ENCODE measurements at places on chromosomes 4 and X.
A peak's percentile ranks its signal among the peaks of the same experiment; 100 is the strongest.

DNA sequence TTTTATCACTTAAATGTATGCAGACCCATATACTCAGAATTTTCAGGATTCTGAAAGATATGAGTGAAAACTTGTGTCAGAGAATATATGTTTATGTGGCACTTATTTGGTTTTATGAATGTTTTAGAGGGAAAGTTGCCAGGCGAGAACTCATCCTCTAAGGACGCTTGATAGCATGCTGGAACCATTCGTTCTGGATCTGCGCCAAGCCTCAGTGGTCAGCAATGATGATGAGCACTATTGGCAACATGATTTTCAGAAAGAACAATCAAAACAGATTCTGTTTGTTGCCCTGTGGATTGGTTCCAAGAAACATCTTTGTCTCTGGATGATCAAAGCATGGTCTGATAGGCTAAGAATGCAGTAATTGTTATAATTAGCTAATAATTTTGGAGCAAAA, 32.1 kb upstream of the RAPGEF2 start:
- no peak for DNase-seq

DNA sequence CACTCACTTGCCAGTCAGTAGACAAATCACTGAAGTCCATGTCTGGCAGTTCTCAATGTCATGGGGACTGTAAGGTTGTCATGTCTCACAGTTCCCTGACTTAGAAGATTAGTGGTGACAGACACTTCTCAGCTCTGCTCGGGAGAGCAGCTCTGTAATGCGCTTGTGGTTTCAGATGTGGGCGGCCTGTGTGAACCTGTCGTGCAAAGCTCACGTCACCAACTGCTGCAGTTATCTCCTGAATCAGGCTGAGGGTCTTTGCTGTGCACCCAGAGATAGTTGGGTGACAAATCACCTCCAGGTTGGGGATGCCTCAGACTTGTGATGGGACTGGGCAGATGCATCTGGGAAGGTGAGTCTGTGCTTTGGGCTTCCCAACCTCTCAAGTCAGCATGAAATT, at the start of gene IL9R:
TSS of gene IL9R (plus strand) at position 261 of the 400 bp plus-strand sequence. CDS start at position 325, 64 bp downstream.
- DNase-seq: no peak

- no peak for DNase-seq
Observed at GRCh38 chr4:184420881-184421416, 53.4 kb downstream of the IRF2 start.

GRCh38 chrX:48719958-48720357, 23.4 kb downstream of the SUV39H1 start:
- DNase-seq: no peak

- DNase-seq: no peak
Observed at GRCh38 chr4:62449538-62449937, 1249.4 kb downstream of the ADGRL3 start.

DNA sequence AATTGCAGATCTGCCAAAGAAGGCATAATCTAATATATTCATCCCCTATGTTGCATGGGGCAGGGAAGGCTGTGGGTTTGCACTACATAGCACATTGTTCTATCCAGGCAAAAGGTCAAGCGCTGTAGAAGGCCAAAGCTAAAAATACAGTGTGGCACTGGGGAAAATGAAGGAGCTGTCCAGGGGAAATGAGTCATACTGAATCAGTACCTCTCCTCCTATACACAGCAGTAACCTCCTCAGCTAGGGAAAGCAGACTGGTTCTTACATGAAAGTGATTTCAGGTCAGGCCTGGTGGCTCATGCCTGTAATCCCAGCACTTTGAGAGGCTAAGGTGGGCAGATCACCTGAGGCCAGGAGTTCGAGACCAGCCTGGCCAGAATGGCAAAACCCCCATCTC, 31.0 kb upstream of the SLC25A4 start:
- no peak for DNase-seq

GRCh38 chrX:153523269-153523668, 5.8 kb downstream of the ATP2B3 start:
- DNase-seq: no peak

- DNase-seq: no peak
Observed at GRCh38 chr4:55549888-55550287, 3.2 kb upstream of the CLOCK start.

- DNase-seq: no peak
Observed at GRCh38 chrX:136636121-136636520, 11.8 kb upstream of the CD40LG start.

DNA sequence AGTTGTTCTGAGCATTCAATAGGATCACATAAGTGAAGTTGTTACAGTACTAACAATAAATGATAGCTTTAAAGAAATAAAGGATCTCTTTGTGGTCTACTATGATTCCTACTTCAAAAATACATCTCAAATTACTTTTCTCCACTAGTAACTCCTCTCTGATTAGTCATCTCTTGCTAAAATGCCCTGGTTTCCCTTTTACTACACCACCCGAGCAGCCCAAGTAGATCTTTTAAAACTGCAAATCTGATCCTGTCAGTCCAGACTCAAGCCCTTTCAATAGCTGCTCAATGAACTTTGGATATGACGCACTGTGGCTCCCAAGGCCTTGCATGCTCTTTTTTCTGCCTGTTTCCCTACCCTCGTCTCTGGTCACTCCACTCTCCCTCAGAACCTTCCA, 97.5 kb downstream of the MAOA start:
- DNase-seq: no peak

DNA sequence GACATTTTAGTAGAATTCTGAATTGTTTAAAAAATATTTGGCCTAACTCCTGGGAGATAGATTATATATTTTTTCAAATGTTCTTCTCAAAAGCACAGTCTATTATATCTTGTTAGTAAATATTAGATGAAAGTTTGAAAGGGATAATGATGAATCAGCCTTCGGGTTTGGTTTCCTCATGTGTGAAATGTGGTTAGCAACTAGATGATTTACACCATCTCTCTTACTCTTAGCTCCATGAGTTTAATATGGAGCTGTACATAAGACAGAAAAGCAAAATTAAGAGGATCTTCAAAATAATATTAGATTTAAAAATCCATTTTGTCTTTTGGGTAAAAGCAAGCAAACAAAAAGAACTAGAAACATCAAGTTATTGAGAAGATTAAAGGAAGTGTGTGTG, 120.8 kb upstream of the SFRP2 start:
- no peak for DNase-seq

GRCh38 chr4:168475745-168476144, 4.5 kb downstream of the DDX60L start:
- no peak for DNase-seq

DNA sequence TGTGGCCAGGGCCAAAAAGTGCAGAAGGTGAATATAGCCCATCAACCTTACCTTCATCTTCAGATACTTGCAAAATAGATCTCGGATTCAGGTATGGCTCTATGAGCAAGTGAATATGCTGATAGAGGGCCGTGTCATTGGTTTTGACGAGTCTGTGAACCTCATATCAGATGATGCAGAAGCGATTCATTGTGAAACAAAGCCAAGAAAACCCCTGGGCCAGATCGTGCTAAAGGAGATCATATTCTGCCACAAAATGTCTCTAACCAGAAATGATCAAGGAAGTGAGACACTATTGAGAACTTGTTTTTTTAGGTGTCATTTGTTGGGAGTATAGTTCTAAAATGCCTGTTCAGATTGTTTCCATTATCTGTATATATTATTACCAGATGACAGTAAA, 48.3 kb downstream of the PDK3 start:
- DNase-seq: no peak

DNA sequence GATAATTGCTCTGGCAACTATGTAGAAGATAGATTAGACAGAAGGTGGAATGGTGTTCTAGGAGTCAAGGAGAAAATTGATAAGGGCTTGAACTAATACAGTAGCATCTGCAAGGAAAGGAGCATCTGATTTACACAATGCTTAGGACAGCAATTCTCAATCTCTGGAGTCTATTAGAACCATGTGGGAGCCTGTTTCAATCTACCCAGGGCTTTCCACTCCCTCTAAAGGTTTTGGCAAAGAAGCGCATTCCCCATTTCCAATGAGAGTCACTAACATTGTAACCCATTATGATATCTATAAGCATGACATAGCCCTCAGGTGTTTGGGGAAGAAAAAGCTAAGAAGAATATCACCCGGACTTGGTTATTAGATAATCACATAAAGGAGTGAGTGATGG, 168.2 kb downstream of the COL25A1 start:
- DNase-seq: no peak

GRCh38 chrX:46310815-46311497, 234.3 kb downstream of the ZNF674 start:
- DNase-seq: peak; percentile 65

DNA sequence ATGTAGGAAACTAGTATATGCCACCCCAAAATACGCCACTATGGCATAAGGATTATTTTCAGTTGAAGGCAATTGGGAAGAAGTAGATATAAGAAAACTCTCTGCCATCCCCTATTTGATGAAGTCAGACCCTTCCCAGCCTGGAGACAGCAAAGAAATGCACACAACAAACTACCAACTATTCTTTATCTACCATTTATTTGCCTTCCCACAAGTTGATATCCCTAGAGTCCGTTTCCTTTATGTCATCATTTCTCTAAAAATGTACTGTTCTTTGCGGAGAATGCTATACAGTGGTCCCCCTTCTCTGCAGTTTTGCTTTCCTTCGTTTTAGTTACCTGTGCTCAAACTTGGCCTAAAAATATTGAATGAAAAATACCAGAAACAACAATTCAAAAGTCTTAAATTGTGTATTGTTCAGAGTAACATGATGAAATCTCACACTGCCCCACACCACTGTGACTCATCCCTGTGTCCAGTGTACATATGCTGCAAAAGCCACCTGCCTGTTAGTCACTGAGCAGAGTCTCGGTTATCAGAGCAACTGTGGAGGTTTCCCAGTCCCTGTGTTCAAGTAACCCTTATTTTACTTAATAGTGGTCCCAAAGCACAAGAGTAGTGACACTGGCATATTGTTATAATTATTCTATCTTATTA, 152.3 kb downstream of the WDFY3 start:
- DNase-seq: no peak

DNA sequence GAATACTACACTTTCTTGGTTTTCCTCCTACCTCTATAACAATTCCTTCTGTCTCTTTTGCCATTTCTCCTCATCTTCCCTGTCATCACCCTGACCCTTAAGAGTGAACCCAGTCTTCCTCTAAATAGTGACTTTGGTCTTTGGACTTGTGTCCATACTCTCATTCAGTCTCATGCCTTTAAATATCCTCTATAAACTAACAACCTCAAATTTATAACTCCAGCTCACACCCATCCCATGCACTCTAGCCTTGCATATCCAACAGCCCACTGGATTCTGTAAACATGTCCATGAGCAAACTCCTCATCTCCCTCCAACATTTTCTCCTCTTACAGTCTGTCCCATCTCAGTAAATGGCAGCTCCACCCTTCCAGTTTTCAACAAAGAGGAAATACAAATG, 15.0 kb downstream of the BCLAF3 start:
- DNase-seq: no peak

- no peak for DNase-seq
Observed at GRCh38 chr4:18247189-18247588, 225.6 kb upstream of the LCORL start.

DNA sequence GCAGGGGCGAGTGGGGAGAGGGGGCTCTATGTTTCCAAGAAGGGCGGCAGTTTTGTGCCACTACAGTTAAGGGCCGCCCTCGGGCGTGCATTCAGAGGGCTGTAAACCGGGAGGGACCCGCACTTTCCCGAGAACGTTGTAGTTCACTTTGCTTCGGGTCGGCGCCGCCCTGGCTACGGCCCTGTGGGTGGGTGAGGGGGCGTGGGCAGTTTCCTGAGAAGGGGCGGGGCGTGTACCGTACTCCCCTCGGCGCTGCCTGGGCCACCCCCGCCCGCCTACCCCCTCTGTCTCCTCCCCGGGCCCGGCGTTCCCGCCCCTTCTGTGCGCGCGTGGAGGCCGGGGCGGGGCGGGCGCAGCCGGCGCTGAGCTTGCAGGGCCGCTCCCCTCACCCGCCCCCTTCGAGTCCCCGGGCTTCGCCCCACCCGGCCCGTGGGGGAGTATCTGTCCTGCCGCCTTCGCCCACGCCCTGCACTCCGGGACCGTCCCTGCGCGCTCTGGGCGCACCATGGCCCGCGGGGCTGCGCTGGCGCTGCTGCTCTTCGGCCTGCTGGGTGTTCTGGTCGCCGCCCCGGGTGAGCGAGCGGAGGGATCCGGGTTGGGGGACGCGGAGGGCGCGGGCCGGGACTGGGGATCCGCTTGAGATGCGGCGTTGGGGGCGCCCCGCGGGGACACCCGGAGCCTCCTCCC, at the start of gene CD99:
TSS of gene CD99 (plus strand) at position 440 of the 687 bp plus-strand sequence. CDS start at position 506, 66 bp downstream.
- DNase-seq: peak; percentile 78

GRCh38 chr4:112370466-112370865, 73.3 kb downstream of the ALPK1 start:
- DNase-seq: no peak

- no peak for DNase-seq
Observed at GRCh38 chrX:139083191-139083590, 371.7 kb upstream of the FGF13 start.

DNA sequence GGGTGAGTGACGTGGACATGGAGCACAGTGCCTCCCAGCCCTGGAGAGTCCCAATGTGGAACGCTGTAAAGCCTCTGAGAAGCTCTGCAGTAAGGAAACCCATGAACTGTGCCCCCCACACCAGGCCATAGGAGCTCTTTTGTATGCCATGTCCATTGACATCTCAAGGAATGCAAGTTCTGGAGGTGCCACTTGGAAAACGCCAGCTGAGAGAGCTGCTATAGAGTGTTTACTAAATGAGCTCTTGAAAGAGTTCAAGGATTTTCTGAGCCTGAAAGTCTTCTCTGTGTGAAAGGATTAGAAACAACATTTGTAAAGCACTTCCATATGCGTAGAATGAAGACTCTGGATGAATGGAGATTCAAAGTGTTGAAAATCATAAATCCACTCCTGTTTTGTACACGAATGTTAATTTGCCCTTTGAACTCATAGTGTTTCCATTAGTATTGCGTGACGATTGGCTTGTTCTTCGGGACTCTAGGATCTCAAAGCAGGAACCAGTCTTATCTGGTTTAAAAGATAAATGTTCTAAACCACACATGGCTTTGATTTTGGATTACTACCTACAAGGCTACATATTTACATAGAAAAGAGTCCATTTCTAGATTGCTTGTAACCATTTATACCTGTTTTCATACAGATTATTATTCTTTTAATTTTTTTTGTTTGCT, 41.8 kb upstream of the STOX2 start:
- no peak for DNase-seq

DNA sequence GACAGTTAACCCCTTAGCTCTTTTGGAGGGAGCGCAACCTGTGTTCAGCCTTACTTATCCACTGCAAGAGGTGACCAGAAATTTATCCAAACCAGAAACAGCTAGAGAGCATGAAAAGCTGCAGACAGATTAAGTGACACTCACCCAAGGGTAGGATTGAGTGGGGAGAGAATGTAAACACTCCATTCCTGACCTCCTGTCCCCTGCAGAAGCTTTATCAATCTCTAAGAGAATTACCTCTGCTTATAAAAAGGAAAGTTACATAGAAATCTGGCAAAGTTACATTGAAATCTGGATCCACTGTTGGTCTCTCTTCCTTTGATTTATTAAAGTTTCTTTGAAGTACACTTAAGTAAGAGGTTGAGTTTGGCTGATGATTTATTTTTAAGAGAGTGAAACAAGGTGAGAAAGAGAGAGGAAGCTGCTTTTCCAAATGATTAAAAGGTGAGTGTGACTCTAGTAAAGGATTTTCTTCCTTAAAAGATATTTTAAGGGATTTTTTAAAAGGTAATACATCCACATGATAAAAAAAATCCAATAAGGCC, 112.3 kb downstream of the ANAPC4 start:
- no peak for DNase-seq
